ENCODE measurements at places on chromosomes 12 and 14.

DNA sequence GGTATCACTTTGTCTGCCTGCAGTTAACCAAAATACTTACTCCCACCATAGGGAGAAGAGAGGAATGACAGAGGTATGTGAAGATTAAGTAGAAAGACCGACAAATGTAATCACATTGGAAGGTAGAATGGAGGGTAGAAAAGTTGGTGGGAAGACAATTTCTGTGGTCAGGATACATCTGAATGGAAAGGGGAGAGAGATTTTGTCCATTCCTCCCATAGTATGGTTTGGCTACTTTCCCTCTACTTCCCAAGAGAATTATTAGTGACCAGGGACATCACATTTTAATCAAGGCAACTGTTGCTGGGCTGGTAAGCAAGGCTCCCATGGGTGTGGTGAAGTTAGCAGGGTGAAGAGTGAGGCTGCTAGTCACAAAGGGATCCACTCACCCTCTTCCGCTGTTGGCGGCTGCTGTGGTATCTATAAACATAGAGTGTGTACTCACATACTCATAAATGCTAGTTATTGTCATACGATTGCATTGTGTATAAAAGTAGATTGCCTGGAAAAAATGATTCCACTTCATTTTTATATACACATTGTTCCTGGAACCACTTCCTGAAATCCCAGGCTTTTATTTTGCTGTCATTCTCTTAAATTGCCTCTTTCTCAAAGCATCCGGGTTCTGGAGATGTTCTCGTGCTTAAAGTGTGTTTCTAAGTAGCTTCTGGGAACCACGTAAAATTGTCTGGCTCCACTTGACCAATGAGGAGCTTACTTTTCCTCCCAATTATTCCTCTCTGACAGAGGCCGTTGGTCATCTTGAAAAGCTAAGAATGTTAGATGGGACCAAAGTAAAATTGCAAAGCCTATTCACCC, 413.1 kb downstream of the ZFP36L1 start:
- DNase-seq = no peak

DNA sequence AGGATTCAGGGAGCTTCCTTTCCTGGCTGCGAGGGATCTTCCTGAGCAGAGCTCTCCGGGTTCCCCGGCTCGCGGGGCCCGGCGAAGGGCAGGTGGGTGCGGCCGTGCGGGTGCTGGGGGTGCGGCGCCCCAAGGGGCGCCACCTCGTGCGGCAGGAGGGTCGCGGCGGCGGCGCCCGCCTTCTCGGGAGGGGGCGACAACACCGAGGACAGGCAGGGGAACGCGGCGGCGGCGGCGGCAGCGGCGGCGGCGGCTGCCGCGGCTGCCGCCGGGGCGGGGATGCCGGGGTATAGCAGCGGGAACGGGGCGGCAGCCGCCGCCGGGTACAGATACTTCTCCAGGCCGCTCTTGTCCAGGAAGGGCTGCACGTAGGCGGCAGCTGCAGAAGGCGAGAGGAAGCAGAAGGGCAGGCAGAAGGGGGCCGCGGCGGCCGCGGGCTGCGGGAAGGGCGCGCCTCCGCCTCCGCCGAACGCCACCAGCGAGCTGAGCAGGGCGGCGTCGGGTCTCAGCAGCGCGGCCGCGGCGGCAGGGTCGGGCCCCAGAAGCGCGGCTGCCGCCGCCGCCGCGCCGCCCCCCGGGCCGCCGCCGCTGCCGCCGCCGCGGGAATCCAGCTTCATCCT, 2.7 kb downstream of the BHLHE41 start:
- no peak for DNase-seq

DNA sequence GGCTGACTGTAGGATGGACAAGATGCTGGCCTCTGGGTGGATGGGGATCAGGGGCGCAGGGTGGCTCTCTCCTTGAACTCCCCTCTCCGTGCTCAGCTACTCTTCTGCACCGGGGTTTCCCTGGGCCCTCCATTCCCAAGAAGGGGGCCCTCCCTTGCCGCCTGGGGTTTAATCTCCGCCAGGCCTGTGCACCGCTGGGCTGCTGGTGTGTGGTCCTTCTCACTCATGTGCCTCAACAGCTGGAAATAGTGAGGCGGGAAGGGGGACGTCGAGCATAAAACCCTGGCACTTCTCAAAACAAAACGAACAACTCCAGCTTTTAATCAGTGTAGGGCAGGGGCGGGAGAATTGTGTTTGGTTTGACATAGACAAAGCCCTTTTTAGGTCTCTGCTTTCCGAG, 19.0 kb upstream of the SMOC1 start:
- DNase-seq = no peak

DNA sequence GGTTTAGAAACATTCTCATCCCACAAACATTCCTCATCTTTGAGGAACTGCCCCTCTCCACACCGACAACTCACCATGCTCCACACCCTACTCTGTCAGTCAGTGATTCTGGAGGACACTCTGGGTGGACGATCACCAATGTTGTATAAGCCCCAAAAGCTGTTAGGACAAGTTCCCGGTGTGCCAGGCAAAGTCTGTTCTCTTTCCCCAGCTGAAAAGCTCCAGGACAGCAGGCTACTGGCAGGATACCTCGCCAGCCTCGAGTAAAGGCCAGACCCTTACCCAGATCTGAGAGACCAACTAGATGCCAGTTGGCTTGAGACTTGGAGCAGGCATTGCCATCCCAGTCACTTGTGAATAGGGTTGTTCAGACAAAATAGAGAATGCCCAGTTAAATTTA, 12.0 kb downstream of the KRT5 start:
- no peak for DNase-seq

DNA sequence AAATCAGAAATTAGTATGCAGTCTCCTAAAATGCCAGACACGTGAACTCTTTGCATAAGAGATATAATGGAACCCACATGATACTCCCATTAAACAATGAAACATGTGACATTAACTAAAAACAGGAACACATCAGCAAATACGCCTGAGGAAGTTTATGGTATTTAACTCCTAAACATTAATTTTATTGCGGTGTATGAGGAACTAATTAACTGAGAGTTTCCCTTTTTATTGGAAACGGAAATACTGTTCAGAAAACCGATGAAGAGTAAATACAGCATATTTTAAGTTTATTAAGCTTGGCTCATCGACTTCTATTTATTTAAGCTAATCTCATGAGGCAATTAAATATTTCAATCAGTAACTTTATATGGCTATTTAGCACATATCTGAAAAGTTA, 290.3 kb downstream of the SOX5 start:
- DNase-seq = no peak

- DNase-seq = no peak
Observed at GRCh38 chr12:10968765-10969456, 17.8 kb downstream of the TAS2R50 start.

Data from COLO829 (cell line).